ENCODE measurements at places on chromosomes 1 and 21.

- no peak for DNase-seq
These were observed 20.7 kb downstream of the TRIM62 start for GRCh38 chr1:33161061-33161681.

- DNase-seq: no peak
These were observed 44.8 kb downstream of the NRDC start for GRCh38 chr1:51833700-51834099.

DNA sequence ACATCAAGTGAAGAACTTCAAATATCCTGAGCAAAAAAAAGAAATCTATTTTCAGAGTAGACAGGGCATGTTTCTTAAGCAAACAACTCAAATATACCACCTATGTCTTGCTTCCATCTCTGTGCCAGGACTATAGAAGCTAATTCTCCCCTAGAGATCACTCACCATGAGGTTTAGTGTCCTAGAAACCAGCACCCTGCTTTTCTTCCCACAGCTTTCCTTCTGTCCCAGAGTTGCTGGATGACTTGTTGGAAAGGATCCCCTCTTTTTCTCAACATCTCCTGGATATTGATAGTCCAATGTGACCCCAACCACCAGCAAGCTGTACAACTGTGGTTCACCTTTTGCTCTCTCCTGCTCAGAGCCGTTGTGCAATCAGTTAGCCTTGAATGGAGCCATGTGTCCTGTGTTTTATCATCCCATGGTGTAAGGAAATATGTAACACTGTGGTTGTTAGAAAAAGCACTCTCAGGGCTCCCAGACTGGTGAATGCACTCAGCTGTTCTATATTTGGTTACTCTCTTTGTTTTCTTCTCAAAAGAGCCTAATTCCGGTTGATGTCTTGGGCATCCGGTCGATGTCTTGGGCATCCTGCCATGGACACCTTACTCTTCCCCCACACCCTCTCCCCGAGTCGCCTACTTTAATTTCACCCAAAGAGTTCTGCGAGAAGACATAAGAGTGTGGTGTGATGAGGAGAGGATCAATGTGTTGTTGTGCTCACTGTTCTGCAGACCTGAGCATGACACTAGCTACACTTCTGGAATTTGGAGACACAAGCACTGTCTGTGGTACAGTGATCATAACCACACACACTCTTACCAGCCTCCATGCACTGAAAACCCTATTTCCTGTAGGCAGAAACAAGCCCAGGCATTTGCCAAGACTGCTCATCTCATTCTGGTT lies 1.7 kb downstream of the TNFSF4 start:
- no peak for DNase-seq

- no peak for DNase-seq
These were observed 1.8 kb upstream of the KIF1B start for GRCh38 chr1:10208537-10208936.

GRCh38 chr1:6873298-6874015 lies 88.2 kb downstream of the CAMTA1 start:
- DNase-seq: no peak

GRCh38 chr1:70264839-70265238 lies 43.7 kb downstream of the SRSF11 start:
- DNase-seq: no peak

DNA sequence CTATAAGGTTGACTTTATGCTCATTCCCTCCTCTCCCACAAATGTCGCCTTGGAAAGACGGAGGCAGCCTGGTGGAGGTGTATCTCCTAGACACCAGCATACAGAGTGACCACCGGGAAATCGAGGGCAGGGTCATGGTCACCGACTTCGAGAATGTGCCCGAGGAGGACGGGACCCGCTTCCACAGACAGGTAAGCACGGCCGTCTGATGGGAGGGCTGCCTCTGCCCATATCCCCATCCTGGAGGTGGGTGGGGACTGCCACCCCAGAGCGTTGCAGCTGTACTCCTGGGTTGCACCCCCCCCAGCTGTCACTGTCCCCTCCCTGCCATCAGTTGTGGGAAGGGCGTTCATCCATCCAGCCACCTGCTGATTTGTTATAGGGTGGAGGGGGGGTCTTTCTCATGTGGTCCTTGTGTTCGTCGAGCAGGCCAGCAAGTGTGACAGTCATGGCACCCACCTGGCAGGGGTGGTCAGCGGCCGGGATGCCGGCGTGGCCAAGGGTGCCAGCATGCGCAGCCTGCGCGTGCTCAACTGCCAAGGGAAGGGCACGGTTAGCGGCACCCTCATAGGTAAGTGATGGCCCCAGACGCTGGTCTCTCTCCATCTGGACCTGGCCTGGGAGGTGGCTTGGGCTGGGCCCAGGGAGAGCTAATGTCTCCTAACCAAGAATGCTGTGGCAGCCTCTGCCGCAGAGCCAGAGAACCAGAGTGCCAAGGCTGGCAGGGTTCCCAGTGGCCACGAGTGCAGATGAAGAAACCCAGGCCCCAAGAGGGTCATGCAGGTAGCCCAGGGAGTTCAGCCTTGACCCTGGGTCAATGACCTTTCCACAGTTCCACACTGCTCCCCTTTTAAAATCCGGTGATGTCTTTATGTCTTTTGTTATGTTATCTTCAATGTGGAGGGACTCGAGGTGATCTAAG lies 13.1 kb downstream of the PCSK9 start:
- DNase-seq: no peak

DNA sequence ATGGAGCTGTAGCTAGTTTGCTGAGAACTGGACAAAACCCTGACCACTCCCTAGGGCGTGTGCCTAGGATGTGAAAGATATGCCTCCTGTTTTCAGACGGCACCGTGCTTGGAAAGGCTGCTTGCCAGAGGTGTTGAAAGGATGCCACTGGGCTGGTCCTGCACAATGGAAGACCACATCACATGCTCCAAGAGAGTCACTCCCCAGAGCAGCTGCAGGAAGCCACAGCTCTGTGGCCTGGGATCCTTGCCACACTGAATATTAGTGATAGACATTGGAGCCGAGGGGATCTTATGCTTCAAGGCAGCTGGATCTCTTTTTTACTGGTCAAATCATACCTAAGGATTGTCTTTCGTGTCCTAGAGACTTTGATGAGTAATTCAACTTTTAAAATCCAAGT lies 6.6 kb upstream of the APP start:
- DNase-seq: no peak

DNA sequence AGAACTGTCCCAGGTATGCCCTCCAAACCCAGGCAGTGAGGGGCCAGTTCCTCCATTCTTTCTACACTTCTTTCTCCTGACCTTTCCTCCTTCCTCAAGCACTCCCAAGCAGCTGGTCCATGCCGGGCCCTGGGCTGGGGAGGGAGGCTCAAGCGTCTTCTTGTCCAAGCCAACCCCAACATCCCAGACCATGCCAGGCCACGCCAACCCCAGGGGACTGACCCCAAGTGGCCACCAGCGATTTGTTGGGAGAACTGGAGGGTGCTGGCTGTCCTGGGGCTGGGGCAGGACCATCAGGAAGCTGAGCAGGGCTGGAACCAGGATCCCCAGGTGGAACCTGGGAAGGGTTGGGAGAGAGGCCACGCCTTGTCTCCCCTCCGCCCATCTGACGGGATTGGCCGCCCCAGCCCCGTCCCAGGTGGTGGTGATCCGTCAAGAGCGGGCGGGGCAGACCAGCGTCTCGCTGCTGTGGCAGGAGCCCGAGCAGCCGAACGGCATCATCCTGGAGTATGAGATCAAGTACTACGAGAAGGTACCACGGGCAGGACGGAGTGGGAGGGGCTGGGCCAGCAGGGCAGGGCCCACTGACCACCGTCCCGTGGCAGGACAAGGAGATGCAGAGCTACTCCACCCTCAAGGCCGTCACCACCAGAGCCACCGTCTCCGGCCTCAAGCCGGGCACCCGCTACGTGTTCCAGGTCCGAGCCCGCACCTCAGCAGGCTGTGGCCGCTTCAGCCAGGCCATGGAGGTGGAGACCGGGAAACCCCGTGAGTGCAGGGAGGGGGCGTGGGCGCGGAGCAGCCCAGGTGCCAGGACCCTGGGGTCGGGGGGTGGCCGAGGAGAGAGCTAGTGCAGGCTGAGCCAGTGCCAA lies 29.9 kb downstream of the EPHA8 start:
- no peak for DNase-seq

GRCh38 chr1:218401441-218401997 lies 56.4 kb downstream of the TGFB2 start:
- DNase-seq: no peak

GRCh38 chr1:17564458-17565393 lies 25.2 kb downstream of the ARHGEF10L start:
- no peak for DNase-seq

- no peak for DNase-seq
These were observed 858.1 kb upstream of the ADAMTS5 start for GRCh38 chr21:27825035-27825434.

DNA sequence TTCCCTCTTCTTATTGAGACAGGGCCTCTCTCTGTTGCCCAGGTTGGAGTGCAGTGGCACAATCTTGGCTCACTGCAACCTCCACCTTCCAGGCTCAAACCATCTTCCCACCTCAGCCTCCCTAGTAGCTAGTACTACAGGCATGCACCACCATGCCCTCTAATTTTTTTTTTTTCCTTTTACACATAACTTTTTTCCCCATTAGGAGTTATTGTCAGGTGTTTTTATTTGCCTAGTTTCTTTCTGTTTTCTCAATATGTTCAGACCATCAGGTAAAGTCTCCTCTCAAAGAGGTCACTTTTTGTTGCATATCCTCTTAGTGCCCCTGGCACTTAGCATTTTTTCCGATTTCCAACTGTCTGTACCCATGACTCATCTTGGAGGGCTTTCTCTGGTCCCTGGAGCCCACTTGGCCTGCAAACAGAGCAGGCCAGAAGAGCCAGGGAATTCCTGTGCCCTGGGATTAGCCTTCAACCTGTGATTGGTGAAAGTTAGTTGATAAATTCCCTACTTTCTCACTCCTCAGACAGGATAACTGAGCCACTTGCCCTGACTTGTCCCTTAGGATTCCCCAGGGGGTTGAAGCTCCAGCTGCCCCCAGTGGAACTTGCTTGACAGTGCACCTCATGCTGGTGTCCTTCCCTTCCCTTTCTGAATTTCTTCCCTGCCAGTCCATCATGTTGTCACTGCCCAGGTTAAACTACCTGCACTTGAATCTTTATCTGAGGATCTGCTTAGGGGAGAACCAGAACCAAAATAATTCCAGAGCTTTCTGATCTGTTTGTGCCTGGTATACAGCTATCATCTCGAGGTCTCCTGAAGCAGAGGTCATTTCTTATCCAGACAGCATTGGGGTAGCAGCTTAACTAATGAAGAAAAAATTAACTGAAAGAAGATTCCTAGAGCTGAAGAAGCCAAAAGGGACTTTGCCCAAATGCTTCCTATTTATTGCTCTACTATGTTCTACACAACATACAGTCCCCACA lies 2.4 kb downstream of the NTPCR start:
- DNase-seq: no peak

DNA sequence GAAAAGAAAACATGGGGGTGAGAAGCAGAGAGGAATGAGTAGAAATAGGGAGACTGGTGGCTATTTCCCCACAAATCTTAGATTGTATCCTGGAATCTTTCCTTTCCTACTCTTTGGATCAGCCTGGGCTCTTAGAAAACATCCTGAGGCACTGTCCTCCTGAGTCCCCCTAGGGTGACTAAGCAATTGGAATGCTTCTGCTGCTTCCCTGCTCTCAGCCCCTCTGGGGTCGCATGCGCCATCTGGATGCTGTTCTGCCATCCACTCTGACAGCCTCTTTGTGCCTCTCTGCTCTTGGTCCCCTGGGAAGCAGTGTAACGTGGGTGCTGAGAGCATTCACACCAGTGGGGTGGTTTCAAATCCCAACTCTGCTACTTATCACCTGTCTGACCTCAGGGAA lies 443.0 kb downstream of the SIPA1L2 start:
- no peak for DNase-seq

- DNase-seq: no peak
These were observed 20.6 kb upstream of the CENPF start for GRCh38 chr1:214582289-214582891.
